ENCODE measurements at places on chromosomes 3 and 15.

DNA sequence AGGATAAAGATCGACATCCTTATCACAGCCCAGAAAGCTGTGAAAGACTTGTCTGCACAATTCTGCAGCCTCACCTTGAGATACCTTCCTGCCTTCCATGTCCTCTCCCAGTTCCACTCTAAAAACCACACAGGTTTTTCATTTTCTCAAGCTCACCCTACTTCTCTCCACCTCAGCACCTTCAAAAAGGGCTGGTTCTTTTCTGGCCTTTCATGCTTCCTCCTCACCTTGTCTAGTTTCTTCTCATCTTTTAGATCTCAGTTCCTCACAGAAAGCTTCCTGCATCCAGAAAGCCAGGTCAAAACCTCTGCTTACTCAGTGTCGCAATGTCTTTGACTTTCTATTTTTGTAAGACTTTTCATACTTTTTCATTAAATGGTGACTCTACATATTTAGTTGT is 140.2 kb upstream of the STT3B start:
- no peak for DNase-seq

- DNase-seq, result no peak
These were observed 111.2 kb downstream of the XXYLT1 start for GRCh38 chr3:195159814-195160165.

- DNase-seq, result peak; percentile 86
These were observed at the start of gene FAM98B for GRCh38 chr15:38453971-38454695. Gene FAM98B (plus strand): TSS chr15:38454127. CDS start chr15:38454162, 35 bp downstream.

DNA sequence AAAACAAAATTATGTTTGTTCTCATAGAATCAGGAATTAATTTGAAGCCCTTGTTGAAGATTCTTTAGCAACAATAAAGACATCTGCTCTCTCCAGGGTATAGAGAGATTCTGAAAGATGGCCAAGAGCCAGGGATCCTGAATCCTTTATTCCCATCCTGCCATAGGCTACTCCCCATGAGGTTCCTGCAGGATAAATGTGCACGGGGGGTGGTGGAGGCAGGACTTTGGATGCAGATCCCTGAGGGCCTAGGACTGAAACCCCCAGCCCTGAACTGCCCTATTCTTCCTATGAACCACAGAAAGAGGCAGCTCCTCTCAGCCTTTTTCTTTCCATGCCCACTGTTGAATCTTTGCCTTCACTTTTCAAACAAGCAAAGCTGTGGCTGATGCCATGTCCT is 17.1 kb downstream of the TMEM108 start:
- DNase-seq, result peak; percentile 38

DNA sequence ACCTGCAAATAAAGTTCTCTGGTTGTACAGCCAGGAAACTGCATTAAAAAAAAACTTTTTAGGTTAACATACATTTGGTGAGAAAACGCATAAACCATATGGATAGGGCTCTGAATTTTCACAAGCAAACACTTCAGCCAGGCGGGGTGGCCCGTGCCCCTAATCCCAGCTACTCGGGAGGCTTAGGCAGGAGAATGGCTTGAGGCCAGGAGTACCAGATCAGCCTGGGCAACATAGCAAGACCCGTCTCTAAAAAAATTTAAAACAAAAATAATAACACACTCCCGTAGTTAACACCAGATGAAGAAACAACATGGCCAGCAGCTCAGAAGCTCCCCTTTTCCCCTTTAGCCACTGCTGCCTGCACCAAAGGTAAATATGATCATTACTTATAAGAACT is 3.2 kb upstream of the RPL14 start:
- no peak for DNase-seq

DNA sequence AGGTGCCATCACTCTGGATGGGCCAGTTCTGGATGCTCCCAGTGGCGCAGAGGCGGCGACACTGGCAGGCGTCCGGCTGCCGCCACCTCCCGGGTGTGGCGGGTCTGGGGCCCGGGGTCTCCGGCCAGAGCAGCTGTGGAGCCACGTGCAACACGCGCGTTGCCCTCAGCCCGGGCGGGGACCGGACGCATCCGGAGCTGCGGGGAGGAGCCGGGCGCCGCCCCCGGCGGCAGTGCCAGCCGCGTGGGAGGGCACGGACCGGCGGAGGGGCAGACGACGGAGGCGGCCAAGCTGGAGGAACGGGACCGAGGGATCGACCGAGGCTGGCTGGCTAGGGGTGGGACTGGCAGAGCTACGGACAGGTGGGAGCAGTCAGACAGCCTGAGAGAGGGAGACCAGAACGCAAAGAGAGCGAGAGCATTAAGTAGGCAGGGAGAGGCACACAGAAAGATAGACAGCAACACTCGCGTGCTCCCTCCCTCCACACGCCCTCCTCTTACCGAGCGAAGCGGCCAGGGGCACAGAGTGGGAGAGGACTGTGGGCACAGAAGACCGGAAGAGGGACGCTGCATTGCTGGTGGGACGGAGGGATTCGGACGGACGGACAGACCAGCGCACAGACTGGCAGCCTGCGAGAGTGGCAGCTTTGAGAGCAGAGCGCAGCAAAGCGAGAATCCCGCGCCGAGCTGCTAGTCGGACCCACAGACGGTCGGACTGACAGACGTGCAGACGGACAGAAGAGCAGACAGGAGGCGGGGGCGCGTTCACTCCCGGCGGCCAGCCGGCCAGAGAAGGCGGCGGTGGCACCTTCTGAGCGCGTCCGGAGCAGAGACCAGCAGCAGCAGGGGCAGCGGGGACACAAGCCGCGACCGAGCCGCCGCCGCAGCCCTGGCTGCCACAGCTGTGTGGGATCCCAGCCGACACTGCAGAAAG is at the start of gene ARPP21:
Gene ARPP21, plus strand, starts transcription at position 272 of the 933 bp plus-strand sequence. CDS start 42,227 bp downstream, outside the sequence.
- no peak for DNase-seq

DNA sequence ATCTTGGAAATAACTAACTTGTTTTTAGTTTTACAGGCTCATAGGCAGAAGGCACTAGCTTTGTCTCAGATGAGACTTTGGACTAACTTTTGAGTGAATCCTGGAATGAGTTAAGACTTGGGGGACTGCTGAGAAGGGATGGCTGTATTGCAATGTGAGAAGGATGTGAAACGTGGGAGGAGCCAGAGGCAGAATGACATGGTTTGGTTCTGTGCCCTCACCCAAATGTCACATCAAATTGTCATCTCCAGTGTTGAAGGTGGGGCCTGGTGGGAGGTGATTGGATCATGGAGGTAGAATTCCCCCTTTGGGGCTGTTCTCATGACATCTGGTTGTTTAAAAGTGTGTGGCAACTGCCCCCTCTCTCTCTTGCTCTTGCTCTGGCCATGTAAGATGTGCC is 28.8 kb upstream of the CCDC50 start:
- DNase-seq, result no peak

DNA sequence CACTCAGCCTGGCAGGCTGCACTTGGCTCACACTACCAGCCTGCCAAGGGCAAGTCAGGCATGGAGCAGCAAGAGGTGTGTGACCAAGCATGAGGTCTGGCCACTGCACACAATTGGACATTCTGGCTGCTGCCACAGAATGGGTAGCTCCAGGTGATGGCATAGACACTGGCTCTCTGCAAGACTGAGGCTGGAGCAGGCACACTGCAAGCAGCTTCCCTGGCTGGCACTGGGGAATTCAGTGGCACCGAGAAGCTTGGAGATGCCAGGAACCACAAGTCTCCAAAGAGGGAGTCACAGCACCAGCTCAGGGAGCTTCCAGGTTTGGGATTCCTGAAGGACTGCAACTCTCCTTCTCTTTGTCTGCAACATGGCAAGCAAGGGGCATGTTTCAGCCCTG is 42.0 kb upstream of the KCNH8 start:
- no peak for DNase-seq

DNA sequence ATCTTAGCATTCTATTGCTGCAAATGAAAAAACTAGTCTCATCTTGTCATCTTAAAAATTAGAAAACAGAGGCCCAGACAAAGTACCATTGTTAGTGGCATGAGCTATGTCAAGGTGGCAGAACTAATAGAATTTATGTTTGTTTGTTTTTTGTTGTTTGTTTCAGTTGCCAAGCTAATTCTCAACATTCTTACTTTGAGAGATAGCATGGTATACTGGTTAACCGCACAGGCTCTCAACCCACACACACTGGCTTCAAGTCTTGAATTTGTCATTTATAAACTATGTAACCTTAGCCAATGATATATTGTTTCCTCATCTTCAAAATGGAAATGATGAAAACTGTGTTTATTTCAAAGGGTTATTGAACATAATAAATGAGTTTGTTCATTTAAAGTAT is 367.6 kb upstream of the PLSCR5 start:
- DNase-seq, result no peak

DNA sequence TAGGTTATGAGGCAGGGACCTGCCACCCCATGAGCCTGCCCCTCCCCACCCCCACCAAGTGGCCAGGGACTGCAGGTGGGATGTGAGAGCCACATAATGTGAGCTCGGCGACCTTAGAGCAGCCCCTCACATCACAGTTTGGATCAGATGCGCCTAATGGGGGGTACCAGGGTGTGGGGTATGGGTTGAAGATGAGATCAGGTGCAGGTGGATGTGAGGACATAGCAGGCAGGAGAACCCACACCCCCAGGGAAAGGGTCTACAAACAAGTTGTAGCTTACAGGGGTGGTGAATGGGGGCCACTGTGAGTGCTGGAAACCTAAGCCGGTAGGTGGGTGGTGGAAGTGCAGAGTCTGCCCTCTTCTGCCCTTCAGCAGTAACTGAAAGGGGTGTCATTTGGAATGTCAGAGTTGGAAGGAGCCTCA is 94.0 kb downstream of the CORO2B start:
- DNase-seq, result no peak

DNA sequence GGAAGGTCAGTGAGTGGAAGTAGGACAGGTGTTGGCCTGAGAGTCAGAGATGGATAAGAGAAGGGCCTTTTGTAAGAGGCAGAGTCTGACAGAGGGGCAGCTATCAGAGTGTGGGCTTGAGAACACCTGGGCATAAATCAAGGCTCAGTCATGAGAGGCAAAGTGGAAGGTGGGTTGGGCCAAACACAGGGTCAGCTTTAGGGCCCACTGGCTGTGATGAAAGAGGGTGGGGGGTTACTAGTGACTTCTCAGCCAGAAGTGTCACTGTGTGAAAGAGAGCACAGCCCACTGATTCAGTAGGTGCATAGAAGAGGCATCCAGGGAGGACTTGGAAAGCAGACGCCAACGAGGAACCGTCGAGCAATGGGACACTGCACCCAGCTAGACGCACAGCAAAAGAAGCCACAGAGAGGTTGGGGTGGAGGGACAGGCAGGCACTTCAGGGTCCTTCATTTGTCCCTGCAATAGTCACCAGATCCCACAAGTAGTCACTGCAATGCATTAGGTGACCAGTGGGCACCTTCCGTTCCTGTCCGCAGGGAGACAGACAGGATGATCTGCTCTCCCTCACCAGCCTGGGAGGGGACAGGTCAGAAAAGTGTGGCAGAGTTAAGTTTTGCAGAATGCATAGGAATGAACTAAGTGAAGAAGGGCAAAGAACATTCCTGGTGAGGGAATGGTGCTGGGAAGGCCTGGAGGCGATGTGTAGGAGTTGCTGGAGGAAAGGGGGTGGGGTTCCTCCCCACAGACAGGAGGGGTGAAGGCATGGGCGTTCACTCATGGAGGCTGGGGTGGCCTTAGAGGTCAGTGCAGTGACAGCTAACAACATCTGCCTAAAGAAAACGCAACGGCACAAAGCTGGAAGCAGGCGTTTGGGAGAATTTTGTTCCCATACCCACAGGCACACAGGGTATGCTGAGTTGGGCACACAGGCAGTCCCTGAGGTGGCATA is 36.3 kb downstream of the MESD start:
- DNase-seq, result no peak

- DNase-seq, result no peak
These were observed 74.3 kb downstream of the B3GNT5 start for GRCh38 chr3:183327343-183327742.

Data from NCI-H2081 (cell line).